Stimulated activated CD4-positive, alpha-beta T cell treated with anti-CD3 and anti-CD28 coated beads, Interleukin-4, amount 100 ng/mL, for 4 hours (primary cell): ENCODE measurements at places on chromosomes 3 and 15.

DNA sequence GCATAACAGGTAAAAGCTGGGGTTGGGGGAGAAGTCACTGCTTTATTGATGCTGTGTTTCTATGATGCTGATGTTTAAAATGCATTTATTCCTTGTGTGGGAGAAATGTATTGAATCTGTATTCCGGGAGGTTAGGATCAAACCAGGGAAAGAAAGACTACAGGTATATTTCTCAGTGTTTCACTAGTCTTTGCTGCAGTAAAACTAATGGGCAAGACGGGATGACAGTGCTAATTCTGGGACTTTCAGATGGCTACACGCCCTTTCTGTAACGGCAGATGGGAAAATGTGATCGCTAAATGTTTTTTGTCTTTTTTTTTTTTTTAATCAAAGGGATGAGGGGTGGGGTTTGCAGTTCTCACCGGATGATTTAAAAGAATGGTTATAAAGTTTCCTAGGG lies 393 bp downstream of the CNTN6 start:
- DNase-seq, result no peak

- no peak for DNase-seq
Observed at GRCh38 chr3:122774564-122774963, 19.1 kb downstream of the HSPBAP1 start.

- no peak for DNase-seq
Observed at GRCh38 chr3:157429708-157430107, 6.9 kb upstream of the PTX3 start.

- no peak for DNase-seq
Observed at GRCh38 chr3:42780892-42781700, 8.0 kb upstream of the CCDC13 start.

GRCh38 chr3:193782276-193782647 lies 189.3 kb downstream of the OPA1 start:
- DNase-seq, result no peak

DNA sequence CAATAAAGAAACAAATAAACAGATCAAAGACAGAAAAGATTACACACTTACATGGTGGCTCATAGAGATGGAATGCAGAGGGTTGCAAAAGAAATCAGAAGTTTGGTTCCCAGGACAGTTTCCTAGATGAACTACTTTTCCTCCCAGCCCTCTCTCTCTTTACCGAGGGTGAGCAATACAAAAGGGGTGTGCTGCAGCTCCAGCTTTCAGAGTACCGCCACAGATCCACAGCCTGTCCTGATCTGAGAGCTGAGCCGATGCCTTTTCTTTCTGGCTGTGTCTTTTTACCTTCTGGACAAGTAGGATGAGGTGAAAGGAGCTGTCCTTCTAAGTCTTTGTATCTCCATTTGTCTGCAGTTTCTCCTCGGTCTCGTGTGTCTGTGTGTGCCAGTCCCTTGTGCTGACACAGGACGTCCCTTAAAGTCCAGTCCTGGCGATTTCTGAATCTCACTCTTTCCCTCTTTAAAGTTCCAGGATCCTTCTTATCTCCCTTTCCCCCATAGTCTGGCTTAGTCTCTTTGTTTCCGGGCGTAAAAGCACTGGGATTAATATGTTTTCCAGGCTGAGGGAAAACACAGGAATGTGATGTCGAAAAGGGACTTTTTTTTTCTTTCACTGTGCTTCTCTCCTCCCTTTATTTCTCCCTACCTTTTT lies 540 bp downstream of the CCDC80 start:
- DNase-seq, result no peak

- no peak for DNase-seq
Observed at GRCh38 chr15:61528581-61528910, 299.4 kb upstream of the RORA start.

- DNase-seq, result no peak
Observed at GRCh38 chr3:187243933-187244524, 46.7 kb downstream of the RTP1 start.

DNA sequence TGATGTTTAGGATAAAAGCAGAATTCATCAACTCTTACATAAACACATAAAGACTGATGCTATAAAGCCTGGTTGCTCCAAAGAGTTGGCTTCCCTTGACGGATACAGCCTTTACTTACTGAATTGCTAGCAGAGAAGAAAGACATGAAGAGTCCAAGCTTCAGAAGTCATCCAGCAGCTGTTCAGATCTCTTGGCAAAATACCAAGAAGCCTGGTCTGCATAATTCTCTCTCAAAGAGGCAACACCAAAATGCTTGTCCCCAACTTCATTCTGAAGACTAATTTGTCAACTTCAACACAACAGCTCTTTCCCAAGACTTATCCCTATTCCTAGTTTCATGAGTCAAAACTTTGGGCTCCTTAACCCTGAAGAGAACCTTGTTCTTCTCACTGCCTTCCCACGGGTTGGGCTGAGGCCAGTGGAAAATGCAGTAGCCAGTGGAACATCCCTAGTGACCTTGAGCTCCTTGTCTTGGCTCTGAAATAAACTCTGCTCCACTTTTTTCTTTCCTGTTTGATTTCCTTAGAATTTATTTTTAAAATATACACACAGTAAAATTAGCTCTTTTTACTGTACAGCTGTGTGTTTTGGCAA lies 119.2 kb upstream of the THBS1 start:
- no peak for DNase-seq

- no peak for DNase-seq
Observed at GRCh38 chr3:143605233-143605950, 242.9 kb downstream of the SLC9A9 start.

GRCh38 chr3:188179006-188179966 lies 25.3 kb downstream of the LPP start:
- DNase-seq, result no peak

DNA sequence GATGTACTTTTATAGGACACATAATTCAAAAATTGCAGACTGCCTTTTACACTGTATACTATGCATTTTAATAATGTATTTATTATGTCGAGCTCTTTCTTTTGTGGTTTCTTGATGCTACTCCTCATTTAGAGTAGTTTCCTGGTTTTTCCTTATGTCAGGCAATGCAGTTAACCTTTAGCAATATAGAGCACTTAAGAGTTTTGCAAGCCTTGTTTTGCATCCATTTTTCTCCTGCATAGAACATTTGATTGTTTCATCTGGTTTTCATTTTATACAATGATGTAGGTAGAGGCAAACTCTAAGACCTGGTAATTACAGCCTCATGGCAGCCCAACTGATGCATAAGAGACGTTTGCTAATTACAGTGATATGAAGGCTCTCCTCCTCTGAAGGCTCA lies 86.3 kb downstream of the PDZRN3 start:
- no peak for DNase-seq

GRCh38 chr15:42672444-42672843 lies 64.5 kb downstream of the CDAN1 start:
- no peak for DNase-seq

DNA sequence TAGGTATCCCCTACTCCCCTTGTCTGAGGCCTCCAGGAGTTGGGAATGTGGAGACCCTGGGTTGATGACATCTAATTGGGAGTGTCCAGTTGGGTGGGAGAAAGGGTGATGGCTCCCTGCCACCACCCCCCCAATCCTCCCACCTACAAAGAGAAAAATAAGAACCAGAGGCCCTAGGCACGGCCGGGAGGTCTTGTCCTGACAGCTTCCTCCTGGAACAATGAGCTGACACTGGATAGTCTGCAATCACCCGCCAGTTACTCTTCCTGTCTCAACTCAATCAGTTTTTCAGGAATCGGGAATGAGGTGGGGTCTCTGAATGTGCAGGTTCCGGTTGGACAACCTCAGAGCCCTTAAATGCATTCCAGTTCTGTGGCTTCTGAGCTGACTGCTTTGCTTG lies 129.9 kb upstream of the MRPS22 start:
- DNase-seq, result no peak

DNA sequence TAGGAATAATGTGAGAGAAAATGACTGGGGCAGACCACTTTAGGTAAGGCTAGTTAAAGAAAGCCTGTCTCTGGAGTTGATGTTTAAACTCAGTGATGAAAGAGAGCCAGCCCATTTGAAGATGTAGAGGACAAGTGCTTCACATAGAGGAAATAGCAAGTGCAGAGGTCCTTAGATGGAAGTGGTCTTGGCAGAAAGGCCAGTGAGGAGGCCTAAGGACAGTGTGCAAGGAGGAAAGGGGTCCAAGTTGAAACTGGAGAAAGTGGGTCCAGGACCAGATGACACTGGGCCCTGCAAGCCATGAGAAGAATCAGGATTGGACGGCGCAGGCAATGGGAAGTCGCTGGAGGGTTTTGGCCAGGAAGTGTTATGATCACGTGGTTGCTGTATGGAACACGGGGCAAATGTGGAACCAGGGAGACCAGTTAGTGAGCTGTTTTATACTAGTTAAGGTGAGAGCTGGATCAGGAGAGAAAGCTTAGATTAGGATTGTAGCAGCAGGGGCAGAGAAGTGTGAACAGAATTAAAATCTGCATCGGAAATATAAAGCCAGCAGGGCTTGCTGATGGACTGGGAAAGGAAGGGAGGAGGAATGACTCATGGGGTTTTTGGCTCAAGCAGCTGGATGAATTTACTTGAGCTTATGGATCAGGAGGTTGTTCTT lies 48.0 kb upstream of the SCAANT1 start:
- no peak for DNase-seq

GRCh38 chr3:172467170-172467824 lies 19.0 kb upstream of the GHSR start:
- no peak for DNase-seq
